Stimulated activated naive CD4-positive, alpha-beta T cell treated with Interleukin-2 at 50 U/mL for 16 hours (primary cell): ENCODE measurements at places on chromosomes 1 and 21.

- no peak for DNase-seq
Measured at GRCh38 chr1:185674201-185674600, 60.0 kb upstream of the HMCN1 start.

DNA sequence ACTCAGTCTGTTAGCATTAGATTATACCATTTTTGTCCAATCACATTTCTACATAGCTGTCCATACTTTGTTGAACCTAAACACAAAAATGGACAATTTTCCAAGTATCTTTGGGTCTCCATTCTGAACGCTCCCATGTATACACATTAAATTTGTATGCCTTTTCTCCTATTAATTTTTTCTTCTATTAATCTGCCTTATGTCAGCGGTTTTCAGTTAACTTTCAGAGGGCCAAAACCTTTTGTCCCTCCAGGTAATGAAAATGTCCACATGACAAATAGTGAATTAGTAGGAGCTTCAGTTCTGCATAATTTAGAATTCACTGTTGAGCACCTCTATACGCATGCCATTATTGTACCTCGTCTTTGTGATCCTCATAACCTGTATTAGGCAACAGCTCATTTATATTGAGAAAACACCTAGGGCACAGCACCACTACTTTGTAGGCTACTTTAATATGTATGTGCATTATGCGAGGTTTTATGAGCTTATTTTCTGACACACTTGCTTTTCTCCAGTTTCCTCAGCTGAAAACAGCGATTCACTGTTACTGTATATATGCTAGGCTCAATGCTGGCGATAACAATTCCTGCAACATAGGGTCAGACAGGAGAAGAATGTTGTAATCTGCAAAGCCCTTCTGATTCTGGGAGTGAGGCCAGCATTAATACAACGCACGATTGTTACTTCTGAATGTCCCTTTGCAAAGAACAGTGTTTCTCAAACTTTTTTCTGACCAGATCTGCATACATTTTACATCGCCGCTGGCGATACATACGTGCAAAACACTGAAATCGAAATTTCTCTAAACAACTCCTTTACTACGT lies 1.1 kb upstream of the ABCD3 start:
- DNase-seq = no peak

- DNase-seq = no peak
Measured at GRCh38 chr1:15489052-15489736, 13.3 kb downstream of the CELA2B start.

- DNase-seq = no peak
Measured at GRCh38 chr1:55848906-55849305, 633.7 kb upstream of the USP24 start.

DNA sequence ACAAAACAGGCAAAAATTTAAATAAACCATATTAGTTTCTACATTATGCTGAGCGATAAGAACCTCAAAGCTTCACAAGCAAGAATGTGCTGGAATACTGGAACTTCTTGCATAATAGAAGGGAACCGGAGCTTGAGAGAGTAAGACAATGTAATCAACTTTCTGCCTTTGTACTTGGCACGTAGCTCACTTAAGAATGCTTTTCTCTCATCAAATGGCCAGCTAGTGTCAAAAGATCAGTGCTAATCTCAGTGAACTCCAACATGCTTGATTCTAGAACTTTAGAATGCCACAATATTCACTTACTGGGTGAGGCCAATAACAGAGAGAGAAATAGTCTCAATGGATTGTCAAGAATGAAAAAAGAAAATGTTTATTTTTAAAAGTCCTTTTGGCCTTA lies 486.1 kb upstream of the LRRC7 start:
- no peak for DNase-seq

- DNase-seq = no peak
Measured at GRCh38 chr1:169565335-169566271, 20.7 kb downstream of the F5 start.

- no peak for DNase-seq
Measured at GRCh38 chr1:198467342-198467741, 73.1 kb downstream of the ATP6V1G3 start.

GRCh38 chr1:204321665-204322064 lies 38.1 kb downstream of the PLEKHA6 start:
- DNase-seq = no peak

GRCh38 chr1:2159124-2159523 lies 35.4 kb downstream of the FAAP20 start:
- DNase-seq = no peak
